ENCODE measurements at places on chromosomes 4 and X.

DNA sequence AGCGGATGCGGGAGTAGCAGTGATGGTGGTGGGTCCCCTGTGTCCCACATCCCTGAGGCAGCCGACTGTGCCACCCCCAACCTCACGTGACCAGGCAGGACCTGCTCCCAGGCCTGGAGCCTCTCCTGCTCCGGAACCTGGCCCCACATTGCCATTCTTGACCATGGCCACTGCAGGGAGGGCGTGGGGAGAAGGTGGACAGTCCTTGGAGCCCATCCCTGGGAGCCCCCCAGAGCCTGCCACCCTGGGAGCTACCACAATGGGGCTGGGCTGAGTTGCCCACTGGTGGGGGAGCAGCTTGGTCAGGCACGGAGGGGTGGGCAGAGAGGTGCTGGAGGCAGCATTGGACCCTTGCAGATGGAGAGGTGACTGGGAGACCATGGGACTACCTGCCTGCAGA lies 36.8 kb downstream of the TMPRSS11A start:
- DNase-seq, result no peak

DNA sequence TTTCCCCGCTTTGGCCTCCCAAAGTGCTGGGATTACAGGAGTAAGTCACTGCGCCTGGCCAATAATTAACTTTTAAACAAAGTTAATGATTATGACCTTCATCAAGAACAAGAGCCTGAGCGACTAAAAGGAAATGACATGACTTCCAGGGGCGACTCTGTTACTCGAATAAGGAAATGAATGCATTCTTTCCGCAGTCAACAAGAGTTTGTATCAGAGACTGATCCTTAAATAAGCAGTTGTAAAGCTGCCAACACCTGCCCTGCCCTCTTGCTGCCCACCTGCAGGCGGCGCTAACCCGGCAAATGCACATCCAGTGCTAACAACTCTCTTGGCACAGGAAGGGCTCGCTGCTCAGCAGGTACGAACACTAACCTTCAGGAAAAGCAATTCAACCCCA lies 27.3 kb downstream of the WDR1 start:
- DNase-seq, result no peak

DNA sequence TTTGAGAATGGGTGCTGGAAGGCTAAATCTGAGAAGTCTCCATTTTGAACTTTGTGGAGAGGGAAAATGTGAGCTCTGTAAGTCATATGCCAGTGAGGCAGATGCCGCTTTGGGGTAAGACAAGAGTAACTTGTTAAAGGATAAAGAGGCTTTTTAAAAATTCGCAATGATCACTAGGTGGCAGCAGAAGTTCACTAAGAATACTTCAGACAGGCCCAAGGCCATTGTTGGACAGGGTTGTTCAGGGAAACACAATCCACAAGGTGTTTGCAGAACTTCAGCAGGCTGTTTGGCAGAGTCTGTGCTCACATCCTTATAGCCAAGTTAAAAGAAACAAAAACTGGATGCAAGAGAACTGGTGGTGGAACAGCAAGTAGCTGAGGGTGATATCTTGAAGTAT lies 13.7 kb upstream of the PIGA start:
- no peak for DNase-seq

- no peak for DNase-seq
These were observed 137.0 kb downstream of the CPZ start for GRCh38 chr4:8729408-8730149.

DNA sequence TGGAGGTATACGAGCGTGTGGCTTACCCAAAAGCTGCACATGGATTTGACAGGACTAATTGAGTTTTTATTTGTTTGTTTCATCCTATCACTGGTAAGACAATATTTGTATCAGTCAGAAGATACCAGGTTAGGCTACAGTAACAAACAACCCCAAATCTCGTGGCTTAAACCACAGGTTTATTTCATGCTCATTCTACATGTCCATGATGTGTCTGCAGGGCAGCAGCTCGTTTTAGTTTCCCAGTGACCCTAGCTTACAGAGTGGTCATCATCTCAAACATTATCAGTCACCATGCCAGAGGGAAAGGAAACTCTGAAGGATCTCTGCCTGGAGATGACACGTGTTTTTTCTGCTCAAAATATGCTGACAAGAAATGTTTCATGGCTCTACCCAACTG lies 108.3 kb downstream of the SHROOM3 start:
- no peak for DNase-seq

DNA sequence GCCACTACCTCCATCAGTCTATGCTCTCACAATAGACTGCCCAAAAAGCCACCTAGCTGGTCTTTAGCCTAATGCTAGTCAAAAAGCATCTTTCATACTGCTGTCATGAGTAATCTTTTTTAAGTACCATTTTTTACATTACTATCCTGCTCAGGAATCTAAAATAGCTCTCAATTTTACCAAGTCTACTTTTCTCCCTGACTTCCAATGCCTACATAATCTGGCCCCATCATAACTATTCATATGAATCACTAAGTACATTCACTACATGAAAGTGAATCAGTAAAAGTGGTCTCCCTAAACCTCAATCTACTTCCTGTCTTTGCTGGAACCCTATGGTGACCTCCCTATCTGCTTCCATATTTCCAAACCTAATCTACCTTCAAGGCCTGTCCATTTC lies 105.9 kb downstream of the THOC2 start:
- no peak for DNase-seq

DNA sequence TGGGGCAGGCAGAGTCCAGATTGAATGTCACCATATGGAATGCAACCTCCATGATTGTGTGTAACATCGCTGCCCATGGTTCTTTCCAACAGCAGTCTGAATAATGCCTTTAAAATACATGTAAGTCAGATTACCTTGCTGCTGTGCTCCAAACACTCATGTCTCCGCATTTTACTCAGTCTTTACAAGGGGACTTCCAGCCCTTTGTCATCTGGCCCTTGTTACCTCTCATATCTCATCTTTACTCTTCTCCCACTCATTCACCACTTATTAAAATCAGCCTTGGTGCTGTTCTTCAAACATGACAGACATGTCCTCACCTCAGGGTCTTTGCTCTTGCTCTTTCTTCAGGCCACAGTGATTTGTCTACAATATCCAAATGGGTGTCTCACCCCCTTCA lies 200.4 kb upstream of the GYPA start:
- no peak for DNase-seq

DNA sequence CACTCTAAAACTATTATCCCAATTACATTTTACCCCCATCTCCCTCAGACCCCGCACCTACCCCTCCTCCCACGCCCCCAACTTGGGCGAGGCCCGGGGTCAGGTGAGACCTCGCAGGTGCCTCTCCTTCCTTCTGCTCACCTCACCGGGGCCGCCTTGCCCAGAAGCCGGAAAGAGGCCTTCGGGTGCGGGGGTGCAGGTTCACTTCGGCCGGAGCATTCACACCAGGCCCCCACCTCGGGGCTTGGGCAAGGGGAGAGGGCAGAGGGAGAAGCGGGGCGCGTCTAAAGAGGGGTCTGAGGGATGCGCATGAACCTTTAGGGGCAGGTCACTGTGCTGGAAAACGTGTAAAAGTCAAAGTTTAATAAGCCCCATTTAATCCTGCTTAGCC lies 427 bp downstream of the ZNF182 start:
- DNase-seq, result peak; percentile 11

GRCh38 chrX:38561951-38562719 lies 793 bp downstream of the TSPAN7 start:
- DNase-seq, result peak; percentile 69

- no peak for DNase-seq
These were observed 9.7 kb downstream of the PTCHD1 start for GRCh38 chrX:23344238-23344903.

DNA sequence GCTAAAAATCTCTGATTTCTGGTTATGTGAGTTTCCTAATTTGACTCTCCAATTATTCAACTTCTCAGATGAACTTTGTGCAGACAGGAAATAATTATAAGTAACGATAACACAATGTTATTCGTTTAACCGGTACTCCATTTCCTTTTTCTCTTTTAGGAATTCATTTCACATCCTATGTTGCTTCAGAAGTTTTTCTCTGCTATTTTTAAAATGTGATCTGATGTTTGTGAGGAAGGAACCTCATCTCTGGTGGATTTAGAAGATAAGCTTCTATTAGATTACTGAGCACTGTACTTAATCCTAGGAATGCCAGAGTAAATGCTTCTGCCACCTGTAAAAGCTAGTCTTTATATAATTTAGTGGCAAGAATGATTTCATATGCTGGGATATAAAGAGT lies 116.0 kb upstream of the ETNPPL start:
- no peak for DNase-seq

DNA sequence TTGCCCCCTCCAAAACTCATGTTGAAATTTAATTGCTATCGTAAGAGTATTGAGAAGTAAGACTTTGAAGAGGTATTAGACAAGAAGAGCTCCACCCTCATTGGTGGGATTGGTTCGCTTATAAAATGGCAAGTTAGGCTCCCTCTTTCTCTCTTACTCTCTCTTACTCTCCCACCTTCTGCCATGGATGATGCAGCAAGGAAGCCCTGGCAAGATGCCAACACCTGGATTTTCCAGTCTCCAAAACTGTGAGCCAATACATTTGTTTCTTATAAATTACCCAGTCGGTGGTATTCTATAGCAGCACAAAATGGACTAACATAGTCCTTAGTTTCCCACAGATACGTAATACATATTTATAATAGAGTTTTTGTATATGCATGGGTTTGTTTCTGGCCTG lies 119.4 kb downstream of the DDIT4L start:
- DNase-seq, result no peak

DNA sequence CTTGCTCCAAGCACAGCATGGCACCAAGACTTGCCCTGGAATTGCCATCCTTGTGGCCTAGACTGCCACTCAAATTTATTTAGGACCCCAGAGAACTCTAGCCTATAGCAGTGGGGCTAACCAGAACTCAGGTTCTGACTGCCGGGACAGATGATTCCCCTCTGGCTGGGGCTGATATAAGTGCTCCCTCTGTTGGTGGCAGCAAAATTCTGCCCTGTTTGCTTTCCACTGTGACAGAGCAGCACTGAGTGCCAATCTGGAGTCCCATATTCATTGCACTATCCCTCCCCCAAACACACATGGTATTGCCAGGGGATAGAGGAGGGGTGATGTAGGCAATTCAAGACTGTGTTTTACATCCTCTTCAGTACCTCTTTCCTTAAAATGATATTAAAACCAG lies 1081.9 kb downstream of the FAT4 start:
- no peak for DNase-seq

- no peak for DNase-seq
These were observed at the start of gene ZNF185 for GRCh38 chrX:152897222-152898131. Gene ZNF185, plus strand, starts transcription at chrX:152898067. Its CDS starts 16,423 bp downstream, at chrX:152914490.

GRCh38 chrX:12360383-12360782 lies 222.1 kb downstream of the FRMPD4 start:
- DNase-seq, result no peak

DNA sequence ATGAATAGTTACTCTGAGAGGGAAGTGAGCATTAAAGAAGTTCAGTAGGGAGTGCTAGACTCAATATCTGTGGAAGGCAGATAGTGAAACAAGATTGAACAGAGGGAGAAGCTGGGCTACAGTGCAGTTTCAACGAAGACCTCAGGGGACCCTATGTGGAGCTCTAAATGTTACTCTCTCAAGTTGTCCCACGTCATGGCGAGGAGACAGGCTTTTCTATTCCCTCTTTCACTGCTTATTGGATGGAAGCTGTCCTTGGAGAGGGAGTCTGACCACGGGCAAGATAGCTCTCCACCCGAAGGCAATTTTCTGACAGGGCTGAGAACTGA lies 42.3 kb upstream of the CCSER1 start:
- DNase-seq, result no peak

- no peak for DNase-seq
These were observed 190.2 kb upstream of the AGA start for GRCh38 chr4:177632481-177632880.

- no peak for DNase-seq
These were observed 109.2 kb upstream of the FAT1 start for GRCh38 chr4:186832906-186833305.

DNA sequence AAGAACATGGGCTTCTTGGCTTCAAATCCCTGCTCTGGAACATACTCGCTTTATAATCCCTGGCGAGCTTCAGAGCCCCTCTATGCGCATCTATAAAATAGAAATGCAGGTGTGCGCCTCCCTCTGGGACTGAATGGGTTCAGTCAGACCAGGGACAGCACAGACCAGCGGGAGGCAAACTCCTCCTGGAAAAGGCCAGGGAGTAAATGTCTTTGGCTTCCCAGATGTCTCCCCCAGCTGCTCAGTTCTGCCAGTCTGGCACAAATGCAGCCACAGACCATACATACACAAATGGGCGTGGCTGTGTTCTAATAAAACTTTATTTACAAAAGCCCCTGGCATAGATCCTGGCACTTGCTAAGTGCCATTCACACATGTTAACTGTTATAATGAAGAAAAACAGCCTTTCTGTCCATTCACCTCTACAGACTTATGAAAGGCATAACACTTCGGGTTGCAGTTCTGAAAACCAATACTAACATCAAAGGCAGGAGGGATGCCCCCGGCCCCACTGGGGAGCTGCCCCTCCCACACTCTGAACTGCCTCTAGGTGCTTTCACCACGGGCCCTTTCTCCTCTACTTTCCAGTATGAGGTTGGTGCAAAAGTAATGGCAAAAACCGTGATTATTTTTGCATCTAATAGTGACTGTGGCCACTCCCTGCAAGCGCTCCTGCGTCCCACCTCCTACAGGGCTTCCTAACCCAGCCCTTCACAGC lies 4.6 kb downstream of the JAKMIP1 start:
- DNase-seq, result no peak

GRCh38 chr4:42341518-42342026 lies 55.7 kb upstream of the SHISA3 start:
- no peak for DNase-seq

- no peak for DNase-seq
These were observed 8.6 kb downstream of the RCHY1 start for GRCh38 chr4:75505630-75506029.

DNA sequence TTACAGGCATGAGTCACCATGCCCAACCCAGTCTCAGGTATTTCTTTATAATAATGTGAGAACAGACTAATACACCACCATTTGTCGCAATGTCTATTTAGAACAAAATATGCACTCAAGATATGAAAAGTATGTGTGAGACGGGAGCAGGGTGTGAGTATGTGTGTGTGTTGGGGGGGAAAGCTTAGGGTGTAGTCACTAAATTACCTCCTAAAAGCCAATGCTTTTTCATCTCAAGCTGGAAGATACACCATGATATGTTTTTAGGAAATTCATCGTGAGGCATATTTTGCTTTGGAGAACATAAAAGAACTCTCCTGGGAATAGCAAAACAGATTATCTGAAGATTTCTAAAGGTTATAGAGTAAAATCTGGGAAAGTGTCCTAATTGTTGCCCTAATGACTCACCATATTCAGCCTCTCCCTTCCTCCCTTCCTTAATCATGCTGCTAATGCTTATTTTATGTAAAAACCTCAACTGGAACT lies 262.7 kb downstream of the PDHA2 start:
- no peak for DNase-seq

GRCh38 chr4:95049551-95050233 lies 291.9 kb downstream of the BMPR1B start:
- DNase-seq, result no peak

GRCh38 chr4:24885342-24885741 lies 27.5 kb downstream of the CCDC149 start:
- DNase-seq, result no peak

DNA sequence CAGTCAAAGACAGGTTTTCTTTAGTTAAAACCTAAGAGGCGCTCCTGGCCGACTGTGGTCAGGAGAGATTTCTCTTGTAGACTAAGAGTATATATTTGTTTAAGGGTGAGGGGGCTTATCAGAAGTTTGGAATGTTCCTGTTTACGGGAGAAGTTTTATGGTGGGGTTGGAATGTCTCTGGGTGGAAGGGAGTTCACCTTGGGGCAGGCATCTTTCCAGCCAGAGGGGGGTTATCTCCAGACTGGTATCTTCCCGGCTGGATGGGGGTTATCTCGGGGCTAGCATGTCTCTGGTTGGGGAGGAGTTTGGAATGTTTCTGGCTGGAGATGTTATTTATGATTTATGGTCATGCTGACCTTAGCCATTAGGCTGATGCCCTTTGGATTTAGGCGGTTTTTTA lies 116.0 kb downstream of the COX7B2 start:
- no peak for DNase-seq
